ENCODE measurements at places on chromosomes 2 and 18. TPM values are rescaled to one million over a fixed set of nuclear protein-coding genes. Genes with fewer than 3 reads are reported as not detected.

FBXO15 gene
- total RNA-seq = 0.75 TPM

HOXD3 gene
- total RNA-seq = 0.20 TPM

GNAL gene
- 6.0 TPM for total RNA-seq

MATN3 gene
- 10.6 TPM for total RNA-seq
